IPS DF 6.9 (cell line): ENCODE measurements at places on chromosomes 2 and 18.

DNA sequence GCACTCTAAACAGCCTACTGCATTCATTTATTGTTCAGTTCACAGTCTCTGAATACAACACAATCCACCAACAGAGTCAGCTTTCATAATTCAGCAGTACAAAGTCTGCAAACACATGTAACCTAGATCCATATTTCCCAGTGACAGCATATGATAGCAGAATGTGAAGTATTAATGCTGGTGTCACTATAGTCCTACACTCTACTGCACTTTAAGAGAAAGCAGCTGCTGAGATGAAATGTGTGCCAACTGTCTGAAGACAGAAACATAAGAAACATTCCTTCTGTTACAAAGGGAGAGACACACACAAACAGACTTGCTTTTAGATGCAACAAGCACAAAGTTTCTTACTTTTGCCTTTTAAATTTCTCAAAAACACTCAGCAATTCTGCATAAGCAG, 441.8 kb downstream of the ZEB2 start:
- no peak for DNase-seq

- DNase-seq = no peak
Measured at GRCh38 chr2:187483537-187483936, 35.5 kb upstream of the CALCRL start.

DNA sequence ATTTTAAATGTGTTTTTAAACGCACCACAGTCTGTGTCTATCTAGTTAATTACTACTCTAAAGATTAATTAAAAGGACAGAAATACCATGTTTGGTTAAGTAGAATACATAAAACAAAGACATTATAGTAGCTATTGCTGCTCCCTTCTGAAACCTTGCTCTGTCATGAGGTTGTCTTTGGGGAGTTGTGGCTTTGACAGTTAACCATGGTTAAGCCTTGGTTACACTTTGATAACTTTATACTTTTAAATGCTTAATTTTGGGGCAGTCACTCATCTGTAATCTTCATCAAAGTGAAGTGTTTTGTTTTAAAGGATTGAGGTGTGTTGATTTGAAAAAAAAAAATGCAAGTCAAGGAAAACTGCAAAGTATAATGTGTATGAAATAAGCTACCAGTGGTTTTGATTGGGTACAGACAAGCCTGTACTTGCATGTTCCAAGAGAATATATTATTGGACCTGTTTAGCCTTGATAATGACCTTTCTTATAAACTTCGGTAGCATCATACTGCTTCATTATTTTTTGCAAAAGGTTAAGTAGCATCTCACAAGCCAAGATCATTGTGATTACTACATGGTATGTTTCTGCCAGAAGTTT, 29.8 kb upstream of the TBR1 start:
- DNase-seq = no peak

DNA sequence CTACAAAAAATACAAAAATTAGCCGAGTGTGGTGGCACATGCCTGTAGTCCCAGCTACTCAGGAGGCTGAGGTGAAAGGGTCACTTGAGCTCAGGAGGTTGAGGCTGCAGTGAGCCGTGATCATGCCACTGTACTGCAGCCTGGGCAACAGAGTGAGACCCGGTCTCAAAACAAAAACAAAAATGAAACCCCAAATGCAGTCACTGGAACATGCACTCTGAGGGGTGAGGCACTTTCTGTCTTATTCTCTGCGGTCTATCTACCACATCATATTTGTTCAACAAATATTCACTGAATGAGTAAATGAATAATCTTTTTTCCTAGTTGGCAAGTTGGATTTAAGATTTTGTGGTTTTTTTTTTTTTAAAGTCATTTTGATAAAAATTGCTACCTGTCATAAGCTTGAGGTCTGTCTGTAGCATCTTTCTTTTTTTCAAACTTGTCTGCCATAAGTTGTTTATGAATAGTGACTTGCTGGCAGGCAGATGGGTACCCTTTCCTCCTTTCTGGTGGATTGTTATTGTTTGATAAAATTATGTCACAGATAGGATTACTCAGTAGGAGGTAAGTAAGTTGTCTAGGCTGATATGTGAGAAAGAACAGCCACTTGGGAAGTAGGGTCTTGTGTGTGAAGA, 11.8 kb downstream of the CHRNA1 start:
- no peak for DNase-seq

DNA sequence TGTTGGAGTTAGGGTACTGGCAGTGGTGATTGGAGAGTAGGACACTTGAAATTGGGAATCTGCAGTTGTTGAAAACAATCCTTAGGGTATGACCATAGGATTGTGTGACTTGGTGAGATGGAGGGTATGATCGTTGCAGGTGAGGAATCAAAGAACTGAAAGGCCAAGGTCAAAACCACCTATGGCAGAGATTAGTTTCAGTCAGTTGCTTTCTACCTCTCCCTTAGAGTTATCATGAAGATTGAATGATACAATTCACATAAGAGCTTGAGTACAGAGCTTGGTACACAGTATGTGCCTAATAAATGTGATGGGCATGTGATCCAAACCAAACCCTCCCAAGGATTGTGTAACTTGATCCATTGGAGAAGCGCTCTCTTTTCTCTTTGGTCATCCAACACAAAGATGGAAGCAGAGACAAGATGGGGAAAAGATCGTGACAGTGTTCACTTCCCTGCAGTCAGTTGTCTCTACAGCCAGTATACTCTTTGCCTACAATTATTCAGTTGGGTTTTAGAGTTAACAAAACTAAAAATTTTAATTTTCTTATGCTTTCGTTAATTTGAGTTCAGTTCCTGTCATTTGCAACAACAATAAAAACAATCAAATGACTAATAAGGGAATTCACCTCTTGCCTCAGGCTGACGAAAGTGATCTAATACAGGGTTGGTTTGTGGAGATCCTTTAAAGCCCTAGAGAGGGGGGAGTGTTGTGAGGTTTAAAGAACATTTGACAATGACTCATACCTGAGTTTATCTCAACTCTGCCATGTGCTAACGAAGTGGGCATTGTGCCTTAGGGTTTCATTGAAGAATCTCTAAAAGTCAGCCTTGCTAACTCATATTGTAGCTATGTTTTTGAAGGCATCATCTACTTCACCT, 14.8 kb upstream of the SMAD2 start:
- DNase-seq = no peak

DNA sequence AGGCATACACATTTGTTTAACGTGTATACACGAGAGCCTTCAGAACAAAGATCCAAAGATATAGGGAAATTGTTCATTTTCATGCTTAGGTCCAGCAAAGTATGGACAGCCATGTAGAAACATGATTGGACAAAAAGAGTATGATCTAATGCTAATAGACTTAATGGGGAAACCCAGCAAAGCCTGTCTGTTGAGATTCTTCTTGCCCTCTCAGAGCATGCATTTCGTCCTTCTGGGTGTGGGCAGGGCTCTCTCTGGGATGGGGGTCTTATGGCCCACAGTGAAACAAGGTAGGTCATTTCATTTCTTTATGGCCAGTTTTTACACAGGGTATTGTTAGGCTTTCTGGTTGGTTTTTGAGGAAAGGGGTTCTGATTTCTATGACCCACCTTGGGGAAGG, 124.4 kb downstream of the COMMD1 start:
- DNase-seq = no peak

- DNase-seq = no peak
Measured at GRCh38 chr18:37769826-37770225, 204.2 kb upstream of the CELF4 start.

- DNase-seq = no peak
Measured at GRCh38 chr2:54570925-54571694, 115.0 kb downstream of the SPTBN1 start.

GRCh38 chr2:134553657-134554056, 165.1 kb downstream of the TMEM163 start:
- DNase-seq = no peak

DNA sequence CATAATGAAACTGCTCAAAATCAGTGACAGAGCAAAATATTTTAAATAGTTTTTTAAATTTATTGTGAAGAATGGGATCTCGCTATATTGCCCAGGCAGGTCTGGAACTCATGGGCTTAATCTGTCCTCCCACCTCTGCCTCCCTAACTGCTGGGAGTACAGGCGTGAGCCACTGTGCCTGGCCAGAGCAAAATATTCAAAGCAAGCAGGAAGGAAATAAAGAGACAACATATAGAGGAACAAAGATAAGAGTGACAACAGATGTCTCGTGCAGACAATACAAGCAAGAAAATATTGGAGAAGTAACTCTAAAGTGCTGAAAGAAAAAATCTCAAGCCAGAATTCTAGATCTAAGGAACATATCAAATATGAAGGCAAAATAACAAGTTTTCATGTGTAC, 5.0 kb upstream of the SCLY start:
- no peak for DNase-seq

GRCh38 chr2:211103989-211104388, 547.6 kb downstream of the CPS1 start:
- DNase-seq = no peak

DNA sequence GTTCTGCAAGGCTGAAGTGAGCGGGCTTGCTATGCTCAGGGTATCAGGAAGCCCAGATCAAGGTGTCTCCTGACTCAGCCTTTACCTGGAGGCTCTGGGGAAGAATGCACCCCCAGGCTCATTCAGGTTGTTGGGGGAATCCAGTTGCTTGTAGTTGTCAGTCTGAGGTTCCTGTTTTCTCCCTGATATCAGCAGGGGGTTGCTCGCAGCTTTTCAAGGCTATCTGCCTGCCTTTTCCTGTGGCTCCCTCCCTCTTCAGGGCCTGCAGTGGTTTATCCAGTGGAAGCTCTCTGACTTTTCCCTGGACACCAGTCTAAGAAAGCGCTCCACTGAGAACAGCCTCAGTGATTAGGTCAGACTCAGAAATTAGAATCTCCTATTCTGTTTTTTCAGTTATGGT, 116.6 kb downstream of the PTPRM start:
- DNase-seq = peak; percentile 29

DNA sequence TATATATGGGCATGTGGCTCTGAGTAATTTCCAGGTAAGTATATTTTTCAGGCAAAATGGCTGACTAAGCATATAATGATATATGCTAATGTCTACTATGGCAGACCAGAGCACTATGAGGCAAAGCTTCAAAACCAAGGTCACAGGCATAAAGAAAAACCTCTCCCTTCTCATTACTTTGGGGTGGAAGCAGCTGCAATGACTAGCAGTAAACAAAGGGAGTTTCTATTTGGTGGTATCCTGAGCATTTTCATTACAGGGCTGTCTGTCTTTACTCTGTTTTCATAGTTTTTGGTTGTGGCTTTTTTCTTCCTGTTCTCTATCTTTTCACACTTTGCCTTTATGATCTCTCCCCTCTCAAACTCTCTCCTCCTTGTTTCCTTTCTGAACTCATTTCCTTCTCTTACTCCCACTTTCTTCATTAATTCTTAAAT, 15.6 kb downstream of the PDE6D start:
- DNase-seq = no peak

DNA sequence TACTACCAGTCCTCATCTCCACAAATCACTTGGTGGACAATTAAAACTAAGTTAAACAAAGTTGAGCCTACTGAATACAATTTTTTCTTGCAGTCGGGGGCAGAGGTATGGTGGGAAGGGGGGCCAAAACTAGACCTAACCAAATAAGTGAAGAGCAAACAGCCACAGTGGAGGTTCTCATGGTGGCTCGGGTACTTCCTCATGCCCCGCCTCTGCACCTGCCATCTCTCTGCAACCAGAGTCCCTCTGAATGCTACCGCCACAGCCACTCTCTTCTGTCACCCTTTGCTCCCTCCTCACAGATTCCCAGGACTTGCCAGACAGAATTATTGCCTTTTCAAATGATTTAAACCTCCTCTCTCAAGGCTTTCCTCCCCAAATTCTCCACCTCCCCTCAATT, 204.2 kb downstream of the TMEM247 start:
- no peak for DNase-seq

GRCh38 chr2:241925277-241925676, 55.7 kb downstream of the RTP5 start:
- no peak for DNase-seq

DNA sequence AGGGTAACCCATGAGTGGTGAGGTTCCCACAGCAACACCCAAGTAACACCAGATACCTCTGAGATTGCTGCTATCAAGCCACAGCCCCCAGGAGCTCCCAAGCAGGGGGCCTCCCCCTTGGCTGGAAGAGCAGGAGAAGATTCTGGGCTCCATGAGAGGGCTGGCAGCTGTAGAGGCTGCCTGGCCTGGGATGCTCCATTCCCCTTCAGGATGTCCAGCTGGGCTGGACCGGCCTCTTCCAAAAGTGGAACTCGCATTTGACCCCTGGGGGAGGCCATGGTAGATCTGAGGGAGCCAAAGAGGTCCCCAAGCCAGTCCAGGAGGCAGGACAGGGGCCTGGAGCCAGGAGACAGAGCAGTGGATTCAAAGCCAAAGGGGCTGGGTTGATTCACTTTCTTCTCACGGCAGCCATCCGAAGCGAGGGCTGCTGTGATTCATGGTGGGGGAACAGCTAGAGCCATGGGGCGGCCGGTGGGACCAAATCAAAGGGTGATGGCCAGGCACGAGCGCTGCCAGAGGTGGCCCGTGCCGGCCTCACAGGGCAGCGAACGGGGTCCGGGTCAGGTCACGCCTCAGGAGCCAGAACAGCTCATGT, 95.3 kb upstream of the ID2 start:
- DNase-seq = no peak

GRCh38 chr2:92326-92725, 46.0 kb upstream of the FAM110C start:
- DNase-seq = no peak

- no peak for DNase-seq
Measured at GRCh38 chr2:66830881-66831280, 396.0 kb downstream of the MEIS1 start.

- DNase-seq = no peak
Measured at GRCh38 chr2:37317746-37318145, 6.9 kb downstream of the PRKD3 start.

- no peak for DNase-seq
Measured at GRCh38 chr18:22558945-22559385, 141.2 kb upstream of the CTAGE1 start.

DNA sequence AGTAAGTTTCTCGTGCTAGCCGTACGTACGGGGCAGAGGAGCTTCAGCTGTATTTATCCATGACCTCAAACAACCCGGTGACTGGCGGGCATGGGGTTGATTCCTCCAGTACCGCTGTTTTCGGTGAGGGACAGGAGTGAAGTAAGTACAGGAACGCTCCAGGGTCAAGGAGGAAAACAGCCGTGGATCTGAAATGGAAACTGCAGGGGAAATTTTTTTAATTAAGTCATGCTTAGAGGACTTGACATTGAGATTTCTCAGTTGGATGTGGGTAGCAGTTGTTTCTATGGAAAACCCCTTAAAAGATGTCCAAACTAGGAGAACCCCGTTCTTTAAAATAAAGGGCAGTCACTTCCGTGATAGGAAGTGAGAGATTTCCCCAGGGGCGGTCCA, 1.2 kb downstream of the RAB12 start:
- no peak for DNase-seq

GRCh38 chr2:112542984-112543661, 858 bp downstream of the POLR1B start:
- no peak for DNase-seq

- no peak for DNase-seq
Measured at GRCh38 chr18:36047521-36047920, 19.8 kb downstream of the RPRD1A start.

DNA sequence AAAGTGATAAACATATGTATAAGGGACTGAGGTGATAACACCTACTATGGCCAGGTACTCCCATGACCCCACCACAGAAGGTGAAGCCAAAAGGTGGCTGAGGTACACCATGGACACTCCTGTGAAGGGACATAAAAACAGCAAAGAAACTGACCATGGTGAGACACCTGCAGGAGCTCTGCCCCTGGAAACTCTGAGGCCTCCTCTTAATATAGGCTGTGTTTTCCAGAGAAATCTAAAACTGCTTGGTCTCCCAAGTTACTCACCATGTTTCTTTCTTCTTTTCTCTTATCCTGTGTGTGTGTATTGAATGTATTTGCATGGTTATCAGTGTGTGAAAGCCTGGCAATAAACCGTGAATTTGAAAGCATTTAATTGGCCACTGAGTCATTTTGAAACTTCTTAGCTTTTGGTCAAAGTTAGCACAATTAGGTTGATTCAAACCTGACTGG, 739.3 kb upstream of the GCFC2 start:
- no peak for DNase-seq
